ENCODE measurements at places on chromosomes 3 and 15.

DNA sequence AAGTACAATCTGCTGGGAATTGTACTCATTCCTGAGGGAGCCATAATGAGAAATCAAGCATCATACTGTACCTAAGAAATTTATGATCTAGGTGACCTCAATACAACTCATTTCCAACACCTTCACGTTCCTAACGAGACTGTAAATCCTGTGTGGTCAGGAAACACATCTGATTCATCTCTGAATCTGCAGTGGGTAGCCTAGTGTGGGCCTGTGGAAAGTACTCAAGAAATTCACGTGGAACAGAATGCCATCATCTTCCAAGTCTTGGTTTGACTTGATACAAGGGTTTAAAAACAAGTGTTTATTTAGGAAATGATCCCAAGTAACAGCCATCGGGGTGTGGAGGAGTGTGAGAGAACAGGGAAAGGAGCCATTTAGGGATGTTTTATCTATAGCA, 568.9 kb downstream of the EDEM1 start:
- DNase-seq = no peak

DNA sequence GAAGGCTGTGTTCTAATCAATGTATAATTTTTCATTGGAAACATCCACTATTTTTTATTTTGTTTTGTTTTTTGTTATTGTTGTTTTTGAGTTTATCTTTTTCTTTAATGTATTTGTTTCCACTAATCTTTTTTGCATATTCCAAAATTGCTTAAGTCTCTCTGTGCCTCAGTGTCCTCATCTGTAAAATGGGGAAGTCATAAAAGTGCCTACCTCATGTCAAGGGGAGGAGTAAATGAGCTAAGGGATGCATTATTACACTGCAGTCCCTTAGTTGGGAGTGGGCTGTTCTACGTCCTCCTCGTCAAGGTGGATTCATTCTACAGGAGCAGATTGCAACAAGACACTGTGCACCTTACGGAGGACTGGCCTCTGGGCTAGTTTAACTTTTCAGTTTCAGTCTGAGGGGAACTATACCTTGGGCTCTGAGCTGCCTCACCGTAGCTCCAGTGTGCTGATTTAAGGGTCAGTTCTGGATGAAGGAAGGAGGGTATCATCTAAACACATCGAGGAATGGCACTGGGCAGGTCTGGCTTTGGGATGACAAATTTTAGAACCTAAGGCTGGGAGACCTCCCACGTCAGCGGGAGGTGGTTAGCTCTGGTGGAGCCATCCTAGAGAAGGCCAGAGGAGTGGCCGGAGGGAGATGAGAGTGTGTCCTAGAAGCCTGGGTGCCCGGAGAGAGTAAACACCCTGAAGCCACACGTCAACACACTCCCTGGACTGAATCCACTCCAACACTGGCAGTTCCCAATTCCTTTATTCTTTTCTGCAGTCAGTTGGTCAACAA, 5.1 kb upstream of the SRP14 start:
- no peak for DNase-seq

DNA sequence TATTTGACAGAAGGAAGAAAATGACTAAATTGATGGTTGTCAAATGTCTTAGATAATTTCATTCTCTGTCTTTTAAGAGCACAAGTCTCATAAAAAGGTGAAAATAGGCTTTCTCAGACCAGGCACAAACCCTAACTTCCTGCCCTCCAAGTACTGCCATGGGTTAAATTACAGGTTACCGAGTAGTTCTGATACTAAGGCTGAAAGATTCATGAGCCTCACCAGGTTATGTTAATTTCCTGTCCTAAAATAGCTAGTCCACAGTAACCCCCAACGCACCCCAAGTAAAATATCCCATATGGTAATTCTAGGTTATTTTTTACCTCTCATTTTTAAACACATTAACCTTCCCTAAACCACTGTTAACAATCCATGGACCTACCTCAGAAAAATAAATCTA, 42.0 kb downstream of the GSK3B start:
- no peak for DNase-seq

- DNase-seq = no peak
Measured at GRCh38 chr15:37452498-37452897, 352.1 kb upstream of the MEIS2 start.

DNA sequence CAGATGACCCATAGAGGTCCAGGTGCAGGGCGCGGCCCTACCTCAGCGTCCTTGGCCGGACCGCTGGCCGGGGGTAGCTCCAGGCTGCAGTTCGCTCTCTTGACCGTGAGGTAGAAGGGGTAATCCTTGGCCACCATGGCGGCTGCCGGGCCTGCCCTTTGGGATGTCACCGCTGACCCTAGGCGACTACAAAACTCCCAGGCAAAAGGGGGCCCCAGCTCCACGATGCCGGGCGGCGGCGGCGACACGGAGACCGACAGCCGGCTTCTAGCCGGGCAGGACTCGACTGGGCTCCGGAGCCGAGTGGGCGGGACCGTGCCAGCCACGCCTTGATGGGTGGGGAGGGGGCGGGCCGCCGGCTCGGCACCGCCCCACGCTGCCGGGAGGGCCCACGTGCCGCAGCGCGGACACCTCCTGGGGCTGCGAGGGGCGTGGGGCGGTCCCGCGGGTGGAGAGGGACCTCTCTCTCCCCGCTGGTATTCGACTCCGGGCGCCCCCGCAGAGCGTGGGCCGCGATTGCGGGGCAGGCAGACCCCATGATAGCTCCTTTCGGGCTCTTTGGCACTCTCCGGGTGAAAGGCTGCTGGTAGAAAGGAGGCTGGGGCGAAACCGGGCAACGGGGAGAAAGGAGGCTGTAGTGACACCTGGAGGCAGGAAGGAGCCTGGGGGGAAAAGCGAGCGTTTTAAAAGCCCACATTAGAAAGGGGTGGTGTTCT, at the start of gene ARHGEF3:
Gene ARHGEF3, minus strand, starts transcription at position 288 of the 716 bp plus-strand sequence. Its CDS starts 151 bp downstream, at position 137.
- DNase-seq = peak; percentile 78

GRCh38 chr3:48629894-48630293, 5.4 kb downstream of the SLC26A6 start:
- no peak for DNase-seq
